Activated CD8-positive, alpha-beta memory T cell treated with anti-CD3 and anti-CD28 coated beads for 1 hour (primary cell): ENCODE measurements at places on chromosomes 1 and 21.

DNA sequence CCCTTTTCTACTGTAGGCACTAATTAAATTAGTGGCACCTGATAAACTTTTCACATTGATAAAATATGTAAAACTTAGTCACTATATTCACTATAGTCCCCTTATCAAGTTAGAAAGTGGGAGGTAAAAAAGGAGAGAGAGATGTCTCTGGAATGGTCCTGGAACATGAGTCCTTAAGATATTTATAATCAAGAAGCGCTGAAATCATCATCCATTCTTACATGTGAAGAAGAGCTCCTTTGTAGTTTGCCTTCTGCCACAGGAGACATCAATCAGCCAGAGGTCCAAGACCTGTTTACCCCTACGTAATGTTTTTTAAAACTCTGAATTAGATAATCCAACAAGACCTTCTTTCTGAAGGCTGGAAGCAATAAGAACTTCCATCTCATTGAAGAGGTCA lies 65.3 kb downstream of the GATAD2B start:
- no peak for DNase-seq

DNA sequence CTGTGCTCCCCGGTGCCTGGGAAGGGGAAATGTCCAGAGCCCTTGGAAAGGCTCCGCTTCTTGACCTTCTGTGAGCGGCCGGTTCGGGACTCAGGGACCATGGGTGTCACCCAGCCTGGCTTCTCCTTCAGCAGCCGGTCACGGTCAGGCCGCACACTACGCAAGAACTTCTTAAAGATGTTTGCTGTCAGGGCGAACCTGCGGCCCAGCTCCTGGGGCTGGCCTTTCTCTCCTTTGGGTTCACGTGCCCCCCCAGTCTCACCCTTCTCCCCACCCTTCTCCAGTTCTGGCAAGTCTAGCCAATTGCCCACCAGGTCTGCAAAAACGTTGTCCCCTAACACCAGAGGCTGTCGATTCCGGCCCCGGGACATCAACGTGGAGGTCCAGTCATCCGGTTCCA lies 12.1 kb downstream of the INKA2 start:
- DNase-seq = no peak

GRCh38 chr1:74767490-74767889 lies 34.5 kb downstream of the TYW3 start:
- DNase-seq = no peak

DNA sequence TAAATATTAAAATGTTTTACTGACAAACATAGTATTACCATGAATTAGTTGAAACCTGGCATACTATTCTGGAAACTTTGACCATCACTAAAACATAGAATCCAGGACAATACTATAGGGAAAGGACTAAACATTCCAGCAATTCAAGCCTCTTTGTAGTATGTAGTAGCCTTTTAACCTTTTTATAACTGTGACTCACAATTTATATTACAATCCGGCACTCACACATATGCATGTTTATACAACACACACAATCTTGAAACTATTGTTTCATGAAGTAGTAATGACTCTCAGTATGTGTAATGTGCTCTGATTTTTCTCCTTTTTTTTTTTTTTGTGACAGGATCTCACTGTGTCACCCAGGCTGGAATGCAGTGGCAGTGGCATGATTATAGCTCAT lies 64.3 kb downstream of the ANKRD13C start:
- DNase-seq = no peak

- DNase-seq = no peak
These were observed 5.7 kb downstream of the PADI4 start for GRCh38 chr1:17313530-17314309.

GRCh38 chr1:33080373-33080772 lies 580 bp upstream of the AZIN2 start:
- no peak for DNase-seq

GRCh38 chr1:4656533-4657140 lies 2.2 kb downstream of the AJAP1 start:
- no peak for DNase-seq

DNA sequence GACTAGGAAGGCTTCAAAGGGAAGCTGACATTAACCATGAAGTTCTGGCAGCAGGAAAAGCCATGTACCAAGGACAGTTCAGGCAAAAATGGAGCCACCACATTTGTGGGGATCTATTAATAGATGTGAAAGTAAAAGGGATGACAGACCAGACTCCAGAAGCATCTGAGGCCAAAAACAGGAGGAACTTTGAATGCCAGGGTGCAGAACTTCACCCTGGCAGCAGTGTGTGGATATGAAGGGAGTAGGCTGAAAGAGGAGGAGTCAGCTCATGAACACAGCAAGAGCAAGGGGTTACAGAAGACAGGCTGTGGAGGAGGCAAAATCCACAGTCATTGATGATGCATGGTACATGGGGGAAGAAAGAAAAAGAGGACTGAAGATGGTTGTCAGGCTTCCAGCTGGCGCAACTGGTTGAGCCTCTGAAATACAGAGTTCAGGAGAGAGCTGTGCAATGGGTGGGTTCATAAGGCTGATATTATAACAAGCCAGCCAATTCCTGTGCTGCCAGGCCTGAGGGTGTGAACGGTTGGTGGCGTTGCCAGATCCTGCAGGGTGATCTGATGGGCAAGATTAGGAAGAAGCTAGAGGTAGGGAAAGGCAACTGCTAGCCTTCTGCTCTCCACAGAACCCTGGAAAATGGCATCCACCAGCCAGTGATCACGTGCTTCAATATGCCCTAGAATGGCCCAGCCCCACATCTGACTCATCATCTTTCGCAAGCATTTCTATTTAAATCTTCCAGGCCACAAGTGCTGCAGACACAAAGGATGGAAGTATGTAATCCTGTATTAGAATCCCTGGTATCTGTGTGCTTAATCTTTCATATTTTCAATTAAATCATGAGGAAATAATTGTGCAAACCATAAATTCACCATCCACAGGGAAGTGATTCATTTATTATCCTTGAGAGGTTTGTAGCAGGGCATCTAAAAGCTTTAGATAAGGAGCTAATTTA lies 81.9 kb downstream of the SLC25A24 start:
- DNase-seq = no peak

DNA sequence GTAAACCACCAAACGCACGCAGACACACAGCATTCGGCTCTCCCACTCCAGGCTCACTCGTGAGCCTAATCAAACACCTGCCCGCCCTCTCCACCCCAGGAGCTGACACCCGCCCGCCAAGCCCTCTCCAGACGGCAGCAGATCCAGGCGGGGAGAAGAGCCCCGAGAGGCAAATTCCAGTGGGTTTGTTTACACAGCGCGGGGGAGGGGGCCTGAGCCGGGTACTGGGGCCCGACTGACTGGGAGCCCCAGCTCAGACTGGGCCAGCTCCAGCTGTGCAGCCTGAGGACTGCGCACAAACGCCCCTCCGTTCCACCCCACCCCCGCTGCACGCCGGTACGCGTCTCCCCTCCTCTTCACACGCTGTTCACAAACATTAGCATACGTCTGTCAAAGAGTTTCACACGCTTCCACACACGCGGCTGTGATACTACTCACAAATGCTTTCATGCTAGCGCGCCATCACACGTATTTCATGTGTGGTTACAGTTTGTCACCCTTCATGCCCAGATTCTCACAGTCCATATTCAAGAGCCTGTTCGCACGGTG lies 1.0 kb upstream of the EFNA1 start:
- DNase-seq = no peak

- no peak for DNase-seq
These were observed 29.4 kb downstream of the JAK1 start for GRCh38 chr1:64936956-64937355.

- peak; percentile 95 for DNase-seq
These were observed at the start of gene SH2D2A for GRCh38 chr1:156816561-156817328. Gene SH2D2A, minus strand, starts transcription at chr1:156816848. Its CDS starts 140 bp downstream, at chr1:156816708.

DNA sequence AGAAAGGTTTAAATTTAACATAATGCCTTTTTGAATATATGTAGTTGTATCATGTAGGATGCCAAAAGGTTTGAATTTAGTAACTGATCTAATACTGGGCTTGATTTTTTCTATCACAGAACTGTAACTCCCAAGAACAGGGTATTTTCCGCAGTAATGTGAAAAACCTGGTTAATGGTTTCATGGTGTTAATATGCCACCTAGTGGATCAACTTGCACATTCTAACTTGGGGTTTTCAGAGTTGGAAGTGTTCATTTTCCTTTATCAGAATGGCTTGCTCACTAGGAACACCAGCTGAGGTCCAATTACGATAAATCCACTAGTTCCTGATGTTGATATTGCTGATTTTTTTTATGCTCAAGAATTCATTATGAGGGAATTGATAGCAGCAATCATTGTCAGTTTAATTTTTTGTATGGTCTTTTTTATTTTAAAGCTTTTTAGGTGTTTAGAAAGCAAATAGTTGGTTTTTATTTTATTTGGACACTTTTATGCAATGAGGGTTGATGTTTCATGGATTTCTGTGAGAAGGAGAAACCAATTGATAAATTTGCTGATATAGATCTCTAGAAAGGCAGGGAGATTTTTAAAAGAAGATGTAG lies 157.2 kb downstream of the PLA2G4A start:
- DNase-seq = no peak

DNA sequence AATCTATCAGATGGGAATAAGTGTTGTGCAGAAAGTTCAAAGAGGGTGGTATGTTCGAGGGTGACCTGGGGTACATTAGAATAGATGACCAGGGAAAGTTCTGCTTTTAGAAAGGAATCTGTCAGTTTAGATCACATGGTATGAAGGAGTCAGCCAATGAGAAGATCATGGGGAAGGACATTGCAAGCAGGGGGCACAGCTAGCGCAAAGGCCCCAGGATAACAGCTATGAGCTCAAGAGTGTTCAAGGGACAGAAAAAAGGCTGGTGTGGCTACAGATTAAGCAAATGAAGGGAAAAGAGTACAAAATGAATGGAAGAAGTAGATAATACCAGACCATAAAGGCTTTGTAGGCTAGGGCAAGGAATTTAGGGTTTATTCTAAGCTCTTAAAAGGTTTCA lies 8.6 kb downstream of the LEPR start:
- DNase-seq = no peak

DNA sequence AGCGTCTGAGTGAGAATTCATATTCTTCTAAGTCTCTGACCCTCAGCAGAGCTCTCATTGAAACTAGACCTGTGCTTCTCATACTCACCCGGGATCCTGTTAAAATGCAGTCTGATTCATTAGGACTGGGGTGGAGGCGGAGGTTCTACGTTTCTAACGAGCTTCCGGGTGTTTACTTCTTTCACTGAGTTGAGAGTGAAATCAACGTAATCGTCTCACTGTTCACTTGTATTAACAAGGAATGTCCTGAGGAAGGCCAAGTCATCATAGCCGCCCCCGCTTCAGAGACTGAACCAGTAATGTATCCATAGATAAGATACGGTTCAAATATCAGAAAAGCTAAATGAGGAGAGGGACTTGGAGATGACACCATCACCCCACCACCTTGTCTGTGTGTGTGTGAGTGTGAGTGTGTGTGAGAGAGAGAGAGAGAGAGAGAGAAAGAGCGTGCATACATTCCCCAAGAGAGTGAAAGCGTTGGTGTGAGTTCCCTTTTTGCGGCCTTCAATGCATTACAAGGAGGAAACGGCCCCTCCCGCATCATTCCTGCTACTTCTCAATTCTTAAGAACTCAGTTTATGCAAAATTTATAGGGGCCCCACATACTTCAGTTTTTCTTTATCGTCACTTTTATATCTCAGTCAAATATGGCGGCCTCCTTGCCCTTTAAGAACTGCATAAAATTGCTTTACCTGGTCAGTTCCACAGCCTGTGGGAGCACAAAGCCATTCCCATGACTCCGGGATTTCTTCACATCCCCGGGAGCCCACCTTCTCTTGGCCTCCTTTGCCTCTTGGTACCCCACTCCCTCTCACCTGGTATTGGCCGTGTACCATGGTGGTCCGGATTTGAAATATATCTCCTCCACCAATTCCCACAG lies 19.8 kb downstream of the KMO start:
- no peak for DNase-seq

- DNase-seq = no peak
These were observed 62.0 kb upstream of the MACF1 start for GRCh38 chr1:39142401-39143060.

- no peak for DNase-seq
These were observed 72.1 kb upstream of the ZBTB40 start for GRCh38 chr1:22379566-22379965.

DNA sequence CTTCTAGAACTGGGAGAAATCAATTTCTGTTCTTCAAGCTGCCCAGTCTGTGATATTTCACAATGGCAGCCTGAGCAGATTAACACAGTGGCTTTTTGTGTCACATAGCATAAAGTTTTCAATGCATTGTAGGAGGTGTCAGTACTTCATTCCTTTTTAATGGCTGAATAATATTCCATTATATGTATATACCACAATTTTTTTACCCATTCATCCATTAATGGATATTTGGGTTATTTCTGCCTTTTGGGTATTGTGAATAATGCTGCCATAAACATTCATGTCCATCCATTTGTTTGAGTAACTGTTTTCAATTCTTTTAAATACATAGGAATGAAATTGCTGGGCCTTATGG lies 191.5 kb downstream of the SETD4 start:
- no peak for DNase-seq

GRCh38 chr1:112712701-112713128 lies 2.4 kb downstream of the PPM1J start:
- no peak for DNase-seq

GRCh38 chr1:92016720-92017316 lies 13.0 kb upstream of the EPHX4 start:
- DNase-seq = no peak

GRCh38 chr21:23939369-23940065 lies 1667.8 kb downstream of the MRPL39 start:
- no peak for DNase-seq
